ENCODE measurements at places on chromosomes 6 and 20.

GRCh38 chr6:33839399-33840047, 35.7 kb upstream of the MLN start:
- DNase-seq, result no peak

- DNase-seq, result no peak
These were observed 41.8 kb downstream of the SLC22A23 start for GRCh38 chr6:3415082-3415453.

DNA sequence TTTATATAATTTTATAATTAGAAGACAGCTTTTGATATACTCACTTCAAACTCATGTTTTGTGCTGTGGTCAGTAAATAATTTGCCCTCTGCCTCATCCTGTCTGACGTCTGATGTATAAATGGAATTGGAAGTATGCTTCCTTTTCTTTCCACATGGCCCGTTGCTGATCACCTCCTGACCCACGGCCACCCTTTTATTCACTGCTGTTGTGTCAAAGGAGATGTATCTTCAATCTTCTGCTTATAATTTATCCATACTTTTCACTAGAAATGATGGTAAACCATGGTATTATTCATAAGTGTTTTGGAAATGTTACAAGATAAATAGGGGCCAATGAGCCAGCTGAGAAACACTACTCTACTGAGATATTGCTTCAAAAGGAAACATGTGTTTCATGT, 841.8 kb downstream of the PHF3 start:
- no peak for DNase-seq

DNA sequence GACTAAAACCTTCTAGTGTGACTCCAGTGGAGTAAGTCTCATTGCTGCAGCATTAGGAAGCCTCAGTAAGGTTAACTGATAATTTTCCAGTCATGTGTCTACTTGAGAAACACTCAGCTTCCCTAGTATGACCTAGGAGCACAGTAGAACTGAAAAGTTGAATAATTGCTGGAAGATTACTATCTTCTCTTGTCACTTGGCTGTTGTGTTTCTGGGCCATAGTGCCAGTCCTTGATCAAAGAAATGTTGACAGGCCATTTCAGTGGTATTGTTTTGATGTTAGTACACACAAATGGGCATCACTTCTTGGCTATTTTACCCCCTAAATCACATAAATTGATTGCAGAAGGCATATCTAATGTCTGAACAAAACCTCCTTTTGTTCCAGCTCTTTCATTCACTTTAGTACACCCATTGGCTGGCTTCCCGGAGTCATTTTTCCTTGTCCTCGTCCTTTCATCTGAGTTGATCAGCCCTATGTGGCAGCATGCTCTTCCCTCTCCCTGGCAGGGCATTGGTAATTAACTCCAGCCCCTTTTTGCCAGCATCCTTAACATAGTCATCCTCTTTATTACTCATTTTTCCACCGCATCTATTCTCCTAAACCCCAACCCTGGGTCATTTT, 6.0 kb downstream of the ENPP3 start:
- no peak for DNase-seq

GRCh38 chr6:82612475-82613039, 248.9 kb downstream of the TPBG start:
- DNase-seq, result no peak

- no peak for DNase-seq
These were observed 401.2 kb upstream of the AGPAT4 start for GRCh38 chr6:161674930-161675682.

- no peak for DNase-seq
These were observed 32.0 kb upstream of the SYNDIG1 start for GRCh38 chr20:24437196-24438082.

DNA sequence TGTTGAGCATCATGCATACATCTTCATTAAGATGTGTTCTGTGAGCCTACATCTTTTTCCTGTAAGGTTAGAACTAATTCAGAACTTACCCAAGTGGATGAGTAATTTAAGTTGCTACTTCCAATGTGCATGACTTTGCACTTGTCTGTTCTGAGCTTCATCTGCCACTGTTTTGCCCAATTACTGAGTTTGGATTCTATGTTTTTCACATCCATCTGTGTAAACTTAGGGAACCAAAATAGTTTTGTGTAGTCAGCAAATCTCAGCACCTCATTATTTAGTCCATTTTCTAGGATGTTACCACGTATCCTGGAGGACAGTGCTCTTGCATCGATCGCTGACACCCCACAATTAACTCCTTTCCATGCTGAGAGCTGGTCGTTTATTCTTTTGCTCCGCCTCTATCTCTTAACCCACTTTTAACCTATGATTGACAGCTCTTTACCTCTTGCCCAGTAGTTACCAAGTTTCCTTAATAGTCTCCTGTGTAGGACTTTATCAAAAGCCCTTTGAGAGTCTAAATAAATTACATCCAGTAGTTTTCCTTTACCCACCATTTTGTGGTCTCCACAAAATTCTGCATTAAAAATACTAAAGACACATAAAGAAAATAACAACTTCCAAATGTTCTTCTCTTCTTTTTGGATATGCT, 44.2 kb upstream of the CITED2 start:
- no peak for DNase-seq

DNA sequence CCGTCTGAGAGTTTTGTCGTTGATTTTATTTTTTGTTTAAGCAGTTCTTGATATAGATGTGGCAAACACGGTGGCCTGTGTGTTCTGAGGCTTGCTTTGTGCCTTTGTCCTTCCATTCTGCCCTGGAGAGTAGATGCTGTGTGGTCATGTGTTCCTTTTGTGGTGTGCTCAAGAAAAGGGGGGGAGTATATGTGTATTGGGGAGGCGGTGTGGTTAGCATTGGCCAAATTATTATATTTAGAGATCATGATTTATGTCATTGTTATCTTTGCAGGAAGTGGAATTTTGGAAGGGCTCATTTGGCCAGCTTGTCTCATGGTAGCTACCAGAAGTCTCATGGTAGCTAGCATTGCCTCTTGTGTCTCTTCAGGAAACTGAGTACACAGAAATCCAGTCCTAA, 16.4 kb downstream of the RREB1 start:
- no peak for DNase-seq

GRCh38 chr20:4488407-4489339, 233.0 kb upstream of the PRND start:
- DNase-seq, result peak; percentile 22

GRCh38 chr20:37856932-37857660, 45.8 kb upstream of the VSTM2L start:
- DNase-seq, result no peak

- DNase-seq, result no peak
These were observed 57.3 kb upstream of the SMIM29 start for GRCh38 chr6:34305982-34306708.

- DNase-seq, result no peak
These were observed 1166.8 kb upstream of the CITED2 start for GRCh38 chr6:140541288-140541687.

DNA sequence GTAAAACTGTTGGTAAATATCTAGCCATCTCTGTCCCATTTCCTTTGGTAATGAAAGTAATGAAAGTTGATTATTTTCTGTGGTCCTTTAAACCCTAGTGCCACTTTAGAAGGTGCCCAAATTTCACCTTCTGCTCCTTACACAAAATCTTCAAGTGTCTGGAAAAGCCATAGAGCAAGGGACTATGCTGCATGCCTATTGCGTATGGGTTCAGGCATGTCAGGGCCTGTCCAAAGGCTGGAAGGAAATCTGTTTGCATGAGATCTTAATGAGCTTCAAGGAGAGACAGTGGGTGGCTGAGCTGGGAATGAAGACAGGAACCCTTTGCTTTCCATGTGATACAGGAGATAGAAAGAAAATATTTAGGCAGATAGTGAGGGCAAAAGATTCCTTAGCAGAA, 66.6 kb upstream of the CCN6 start:
- DNase-seq, result no peak

GRCh38 chr6:169955731-169956437, 204.5 kb downstream of the ERMARD start:
- DNase-seq, result no peak

GRCh38 chr6:145045582-145045981, 689.7 kb downstream of the EPM2A start:
- no peak for DNase-seq

GRCh38 chr6:13593720-13594119, 19.3 kb downstream of the SIRT5 start:
- DNase-seq, result no peak

- no peak for DNase-seq
These were observed 3.2 kb downstream of the CEP162 start for GRCh38 chr6:84224251-84224650.

DNA sequence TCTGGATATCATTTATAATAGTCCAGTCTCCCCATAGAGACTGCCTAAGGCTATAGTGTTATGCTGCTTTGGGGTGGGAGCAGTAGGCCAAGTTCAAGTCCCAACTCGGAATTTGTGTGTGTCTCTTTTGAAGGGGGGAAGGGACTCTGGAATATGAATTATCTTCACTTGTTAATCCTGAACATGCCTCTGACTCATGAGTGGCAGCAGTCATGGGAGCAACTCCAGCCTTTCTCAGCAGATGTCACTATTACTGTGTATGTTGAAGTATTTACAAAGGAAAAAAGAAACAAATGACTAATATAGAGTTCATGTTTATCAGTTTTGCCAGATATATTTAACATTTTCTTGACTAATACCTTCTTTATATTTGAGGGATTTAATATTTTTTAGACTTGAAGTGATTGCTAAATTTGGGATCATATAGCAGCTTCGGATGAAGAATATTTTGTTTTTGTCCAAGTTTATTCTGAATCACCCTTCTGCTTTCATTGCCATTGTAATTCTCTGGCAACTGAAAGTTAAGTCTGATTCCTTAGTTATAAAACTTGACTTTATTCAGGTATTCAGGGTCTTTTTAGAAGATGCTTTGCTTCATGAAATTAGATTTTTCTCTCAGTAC, 23.4 kb downstream of the FAM217A start:
- DNase-seq, result peak; percentile 35

GRCh38 chr6:21444711-21445260, 148.8 kb upstream of the SOX4 start:
- DNase-seq, result no peak

- DNase-seq, result no peak
These were observed 114.7 kb upstream of the AFDN start for GRCh38 chr6:167711768-167712730.

GRCh38 chr20:5844063-5844681, 94.0 kb downstream of the SHLD1 start:
- DNase-seq, result peak; percentile 78

DNA sequence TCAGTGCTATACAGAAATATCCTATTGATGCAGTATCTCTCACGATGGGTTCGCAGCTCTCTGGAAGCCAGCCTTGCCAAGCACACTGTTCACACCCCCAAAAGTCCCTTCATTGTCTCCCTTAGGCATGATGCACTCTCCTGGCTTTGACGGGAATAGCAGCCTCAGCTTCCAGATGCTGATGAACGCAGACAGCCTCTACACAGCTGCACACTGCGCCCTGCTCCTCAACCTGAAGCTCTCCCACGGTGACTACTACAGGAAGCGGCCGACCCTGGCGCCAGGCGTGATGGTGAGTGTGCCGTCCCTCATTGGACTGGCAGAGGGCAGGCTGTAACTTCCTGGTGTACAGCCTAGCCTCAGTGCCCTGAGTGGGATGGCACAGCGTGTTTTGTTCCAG, 60.0 kb upstream of the PBOV1 start:
- no peak for DNase-seq

GRCh38 chr6:79764747-79765146, 133.6 kb downstream of the SH3BGRL2 start:
- no peak for DNase-seq

DNA sequence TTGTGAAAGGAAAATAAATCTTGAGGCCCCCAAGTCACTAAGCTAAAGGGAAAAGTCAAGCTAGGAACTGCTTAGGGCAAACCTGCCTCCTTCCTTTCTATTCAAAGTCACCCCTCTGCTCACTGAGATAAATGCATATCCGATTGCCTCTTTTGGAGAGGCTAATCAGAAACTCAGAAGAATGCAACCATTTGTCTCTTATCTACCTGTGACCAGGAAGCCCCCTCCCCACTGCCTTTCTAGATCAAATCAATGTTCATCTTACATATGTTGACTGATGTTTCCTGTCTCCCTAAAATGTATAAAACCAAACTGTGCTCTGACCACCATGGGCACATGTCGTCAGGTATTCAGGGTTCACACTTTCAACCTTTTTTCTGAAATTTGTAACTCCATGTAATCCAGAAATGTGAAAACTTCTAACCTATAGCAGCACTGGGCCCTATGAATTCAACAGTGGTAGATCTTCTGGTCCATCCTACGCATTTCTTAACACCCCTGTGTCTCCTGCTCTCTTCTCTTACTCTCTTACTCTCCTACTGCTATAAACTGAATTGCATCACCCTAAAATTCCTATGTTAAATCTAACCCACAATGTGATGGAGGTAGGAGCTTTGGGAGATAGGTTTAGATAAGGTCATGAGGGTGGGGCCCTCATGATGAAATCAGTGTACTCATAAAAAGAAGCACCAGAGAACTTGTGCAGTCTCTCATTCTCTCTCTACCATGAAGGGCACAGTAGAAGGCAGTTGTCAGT, 89.3 kb downstream of the EPB41L2 start:
- DNase-seq, result no peak

- no peak for DNase-seq
These were observed 185.5 kb upstream of the RALGAPA2 start for GRCh38 chr20:20897922-20898321.

DNA sequence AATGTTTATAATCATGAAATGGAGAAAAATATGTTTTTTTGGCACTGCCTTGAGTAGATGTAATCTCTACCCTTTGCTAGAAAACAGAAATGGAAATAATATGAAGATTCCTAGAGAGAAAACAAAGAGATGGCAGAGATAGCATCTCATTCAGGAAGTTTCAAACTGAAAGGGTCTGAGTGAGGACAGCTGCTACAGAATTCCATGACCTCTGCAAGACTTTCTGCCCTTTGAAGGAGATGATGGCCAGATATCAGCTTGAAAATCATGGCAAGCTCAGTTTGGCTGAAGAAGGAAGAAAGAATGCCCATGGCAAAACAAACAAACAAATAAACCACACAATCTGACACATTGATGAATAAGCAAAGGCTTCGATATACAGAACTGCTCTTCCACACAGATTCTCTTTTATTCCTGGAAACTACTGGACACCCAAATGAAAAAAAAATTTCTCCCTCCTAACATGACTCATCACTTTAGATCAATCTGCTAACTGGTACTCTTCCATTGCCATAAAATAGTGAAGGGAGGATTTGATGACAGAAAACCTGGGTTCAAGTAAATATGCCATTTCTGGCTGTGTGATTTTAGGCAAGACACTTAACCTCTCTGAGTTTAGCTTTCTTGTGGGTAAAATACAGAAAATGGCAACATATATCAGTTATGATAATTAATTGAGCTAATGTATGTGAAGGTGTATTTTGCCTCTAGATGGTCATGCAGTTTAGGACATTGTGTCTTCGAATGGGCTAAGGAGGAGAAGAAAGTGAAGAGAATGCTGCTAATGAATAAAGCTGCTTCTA, 105.9 kb upstream of the SPACA1 start:
- DNase-seq, result no peak

- DNase-seq, result no peak
These were observed 123.9 kb downstream of the CD83 start for GRCh38 chr6:14241255-14242070.

DNA sequence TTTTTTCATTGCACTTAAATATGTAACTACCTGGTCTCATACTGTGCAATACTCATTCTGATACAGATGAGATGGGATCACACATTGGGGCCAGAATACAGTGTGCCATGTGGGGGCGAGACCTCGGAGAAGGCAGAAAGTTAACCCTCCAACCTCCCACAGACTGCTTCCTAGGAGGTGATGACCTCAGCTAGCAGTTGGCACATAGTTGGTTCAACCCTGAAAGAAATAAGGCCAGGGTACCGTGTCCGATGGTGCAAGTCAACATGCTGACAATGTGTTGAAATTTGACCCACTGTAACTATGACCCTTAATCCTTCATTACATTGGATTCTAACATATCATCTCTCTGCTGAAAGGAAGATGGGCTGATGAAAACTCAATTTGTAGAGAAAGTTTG, 61.9 kb downstream of the GJA10 start:
- no peak for DNase-seq

Data from H54 (cell line).